Articular chondrocyte of knee joint (primary cell): ENCODE measurements at places on chromosomes 3 and 15. TPM values are rescaled to one million over a fixed set of nuclear protein-coding genes. Genes with fewer than 3 reads are reported as not detected.

Gene ATOSA
- total RNA-seq, result 45.5 and 54.5 TPM in 2 replicates

Gene HEG1
- total RNA-seq, result 114 and 128 TPM in 2 replicates

Gene PKM
- 2,066 and 2,152 TPM in 2 replicates for total RNA-seq

Gene CHRNA3
- not detected in 2 replicates for total RNA-seq

Gene ATP13A5
- not detected in 2 replicates for total RNA-seq

Gene HRG
- not detected in 2 replicates for total RNA-seq

Gene PIF1
- 4.8 and 9.9 TPM in 2 replicates for total RNA-seq
